ENCODE measurements at places on chromosomes 1 and 21.

- DNase-seq = no peak
Observed at GRCh38 chr1:41013796-41014195, 7.7 kb downstream of the SLFNL1 start.

DNA sequence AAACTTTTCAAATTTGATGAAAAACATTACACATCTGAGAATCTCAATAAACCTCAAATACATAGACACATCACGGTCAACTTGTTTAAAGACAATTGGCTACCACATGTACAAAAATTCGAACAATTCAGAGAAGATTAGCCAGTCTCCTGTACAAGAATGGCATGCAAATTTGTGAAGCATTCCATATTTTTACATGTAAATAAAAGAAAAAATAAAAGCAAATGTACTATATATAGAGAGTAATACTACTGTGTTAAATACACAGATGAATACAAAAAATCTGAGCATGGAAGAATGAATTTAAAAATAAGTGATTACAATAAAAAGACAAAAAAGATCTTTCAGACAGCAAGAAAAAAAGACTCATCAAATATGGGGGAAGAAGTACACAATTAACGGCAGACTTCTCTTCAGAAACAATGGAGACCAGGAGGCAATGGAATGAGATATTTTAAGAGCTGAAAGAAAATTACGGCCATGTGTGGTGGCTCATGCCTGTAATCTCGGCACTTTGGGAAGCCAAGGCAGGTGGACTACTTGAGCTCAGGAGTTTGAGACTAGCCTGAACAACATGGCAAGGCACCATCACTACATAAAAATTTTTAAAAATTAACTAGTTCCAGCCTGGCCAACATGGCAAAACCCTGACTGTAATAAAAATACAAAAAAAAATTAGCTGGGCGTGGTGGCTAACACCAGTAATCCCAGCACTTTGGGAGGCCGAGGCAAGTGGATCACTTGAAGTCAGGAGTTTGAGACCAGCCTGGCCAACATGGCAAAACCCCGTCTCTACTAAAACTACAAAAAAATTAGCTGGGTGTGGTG, 23.2 kb downstream of the HAX1 start:
- DNase-seq = no peak

- DNase-seq = no peak
Observed at GRCh38 chr1:53577761-53578100, 118.5 kb downstream of the DMRTB1 start.

- DNase-seq = no peak
Observed at GRCh38 chr1:40756523-40756922, 27.1 kb upstream of the KCNQ4 start.

DNA sequence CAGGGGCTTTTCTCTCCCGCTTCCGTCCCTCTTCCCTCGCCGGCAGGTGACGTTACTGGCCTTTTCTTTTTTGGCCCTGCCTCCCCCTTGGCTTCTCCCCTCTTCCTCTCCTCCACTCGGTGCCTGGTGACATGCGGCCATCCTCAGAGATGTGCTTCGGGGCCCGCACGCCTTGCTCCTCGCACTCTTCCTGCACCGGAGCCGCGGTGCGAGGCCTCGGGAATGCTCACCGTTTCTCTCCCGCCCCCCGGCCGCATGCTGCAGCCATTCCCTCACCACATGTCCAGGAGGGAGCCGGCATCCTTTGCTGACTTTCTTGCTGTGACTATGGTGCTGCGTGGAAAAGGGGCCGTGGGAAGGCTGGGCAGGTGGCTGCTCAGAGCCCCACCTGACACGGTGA, 39.3 kb downstream of the PDE9A start:
- no peak for DNase-seq
